Ovary (tissue), 10 donors: ENCODE measurements at places on chromosomes 7 and 10. TPM values are rescaled to one million over a fixed set of nuclear protein-coding genes. Genes with fewer than 3 reads are reported as not detected.

DNA sequence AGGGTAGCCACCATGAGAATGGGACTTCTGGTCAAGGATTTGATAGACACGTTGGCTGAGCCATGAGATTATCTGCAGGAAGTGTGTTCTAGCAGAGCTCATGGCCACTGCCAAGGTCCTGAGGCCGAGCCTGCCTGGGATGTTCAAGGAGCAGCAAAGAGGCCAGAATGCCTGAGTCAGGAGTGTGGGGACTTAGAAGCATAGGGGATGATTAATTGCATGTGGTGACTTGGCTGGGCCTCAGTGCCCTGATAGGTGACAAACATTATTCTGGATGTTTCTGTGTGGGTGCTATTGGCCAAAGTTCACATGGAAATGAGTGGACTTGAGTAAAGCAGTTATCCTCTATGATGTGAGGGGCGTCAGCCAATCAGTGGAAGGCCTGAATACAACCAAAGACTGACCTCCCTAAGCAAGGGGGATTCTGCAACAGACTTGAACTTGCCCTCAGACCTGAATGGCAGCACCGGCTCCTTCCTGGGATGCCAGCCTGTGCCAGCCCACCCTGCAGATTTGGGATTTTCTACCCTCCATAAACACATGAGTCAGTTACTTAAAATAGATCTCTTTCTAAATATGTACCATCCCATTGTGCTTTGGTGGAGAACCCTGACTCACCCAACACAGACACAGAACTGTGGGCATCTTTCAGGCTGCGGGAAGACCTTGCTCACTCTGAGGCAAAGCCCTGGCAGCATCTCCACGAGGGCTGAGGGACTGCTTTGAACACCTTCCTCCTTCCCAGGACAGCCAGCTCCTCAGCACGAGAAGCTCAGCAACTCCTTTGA is 363.9 kb upstream of the MGMT start:
- no peak for DNase-seq

DNA sequence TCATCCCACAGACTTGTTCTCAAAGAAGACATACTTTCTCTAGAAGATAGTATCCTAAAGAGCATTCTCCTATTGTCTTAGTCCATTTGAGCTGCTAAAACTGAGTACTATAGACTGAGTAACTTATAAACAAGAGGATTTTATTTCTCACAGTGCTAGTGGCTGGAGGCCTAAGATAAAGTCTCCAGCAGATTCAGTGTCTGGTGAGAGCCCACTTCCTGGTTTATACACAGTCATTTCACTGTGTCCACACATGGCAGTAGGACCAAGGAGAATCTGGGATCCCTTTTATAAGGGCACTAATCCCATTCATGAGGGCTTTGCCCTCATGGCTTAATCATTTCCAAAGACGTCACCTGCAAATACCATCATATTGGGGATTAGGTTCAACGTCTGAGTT is 68.7 kb downstream of the LRRC17 start:
- no peak for DNase-seq

- DNase-seq: no peak
These were observed 37.7 kb upstream of the TOMM7 start for GRCh38 chr7:22860337-22860736.

DNA sequence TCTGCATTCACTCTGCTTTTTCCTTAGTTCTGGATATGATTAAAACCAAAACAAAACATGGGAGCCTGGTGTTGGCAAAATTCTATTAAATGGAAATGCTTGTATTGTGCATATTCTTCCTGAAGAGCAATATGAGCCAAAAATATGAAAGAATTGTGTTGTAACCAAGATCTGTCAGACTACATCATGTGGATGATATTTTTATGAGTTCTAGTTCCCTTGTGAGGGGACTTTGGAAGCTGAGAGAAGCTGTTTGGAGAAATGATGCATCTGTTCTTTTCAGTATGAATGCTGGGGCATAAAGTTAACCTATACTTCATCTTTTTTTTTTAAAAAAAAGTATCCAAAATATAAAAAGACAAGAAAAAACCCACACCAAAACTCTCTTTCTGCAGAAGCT is 782.7 kb downstream of the ANKRD7 start:
- DNase-seq: no peak

DNA sequence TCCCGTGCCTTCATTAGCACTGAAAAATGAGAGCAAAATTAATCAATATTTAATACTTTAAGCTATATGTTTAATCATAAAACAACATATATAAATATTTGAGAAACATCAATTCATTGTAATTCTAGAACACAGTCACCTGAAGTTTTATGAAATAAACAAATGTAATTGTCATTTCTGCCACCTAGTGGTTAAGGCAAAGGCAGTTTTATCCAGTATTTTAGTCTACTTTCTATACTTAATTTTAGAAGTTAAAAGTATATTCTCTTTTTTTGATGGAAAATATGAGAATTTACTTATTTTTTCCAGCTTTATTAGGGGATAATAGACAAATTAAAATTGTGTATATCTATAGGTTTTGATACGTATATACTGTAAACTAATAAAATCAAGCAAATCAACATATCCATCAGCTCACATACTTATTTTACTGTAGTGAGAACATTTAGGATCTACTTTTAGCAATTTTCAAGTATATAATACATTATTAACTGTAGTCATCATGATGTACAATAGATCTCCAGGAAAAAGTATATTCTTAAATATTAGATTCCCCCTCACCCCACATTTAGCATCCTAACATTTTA is 16.9 kb downstream of the PCGF6 start:
- no peak for DNase-seq

Gene PRSS37
- not detected for total RNA-seq

DNA sequence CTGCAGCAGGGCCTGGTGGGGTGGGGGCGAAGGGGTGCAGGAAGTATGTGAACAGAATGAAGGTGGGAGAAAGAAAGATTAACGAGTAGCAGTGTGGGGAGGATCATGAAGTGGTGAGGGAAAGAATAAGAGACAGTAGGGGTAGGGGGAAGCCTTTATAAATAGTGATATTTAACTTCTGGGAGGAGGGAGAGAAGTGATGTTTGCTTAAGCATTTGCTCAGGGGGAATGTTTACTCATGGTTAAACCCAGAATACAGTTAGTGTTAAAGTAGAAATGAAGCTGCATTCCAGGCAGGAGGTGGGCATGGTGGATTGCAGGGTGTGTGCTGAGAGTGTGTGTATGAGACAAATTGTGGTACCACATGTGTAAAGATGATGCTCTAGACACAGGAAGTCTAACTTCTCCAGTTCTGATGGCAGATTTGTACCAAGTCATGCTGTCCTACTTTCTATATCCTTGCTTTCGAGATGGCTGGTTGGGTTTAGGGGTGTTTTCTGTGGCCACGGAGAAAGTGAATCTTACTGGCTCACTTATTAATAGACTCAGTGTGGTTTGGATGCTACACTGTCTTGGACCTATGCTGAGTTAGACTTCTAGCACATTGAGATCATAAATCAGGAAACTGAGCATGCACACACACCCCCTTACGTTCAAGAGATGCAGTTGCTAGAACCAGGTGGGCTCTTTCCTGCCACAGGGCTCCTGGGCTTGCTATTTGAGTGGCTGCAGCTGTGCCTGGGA is 10.6 kb upstream of the DNMBP start:
- DNase-seq: no peak

Gene NPY
- 0.94 TPM for total RNA-seq

GRCh38 chr10:91214911-91215310 is 5.6 kb upstream of the PCGF5 start:
- DNase-seq: no peak
